ENCODE measurements at places on chromosomes 2 and 18.

DNA sequence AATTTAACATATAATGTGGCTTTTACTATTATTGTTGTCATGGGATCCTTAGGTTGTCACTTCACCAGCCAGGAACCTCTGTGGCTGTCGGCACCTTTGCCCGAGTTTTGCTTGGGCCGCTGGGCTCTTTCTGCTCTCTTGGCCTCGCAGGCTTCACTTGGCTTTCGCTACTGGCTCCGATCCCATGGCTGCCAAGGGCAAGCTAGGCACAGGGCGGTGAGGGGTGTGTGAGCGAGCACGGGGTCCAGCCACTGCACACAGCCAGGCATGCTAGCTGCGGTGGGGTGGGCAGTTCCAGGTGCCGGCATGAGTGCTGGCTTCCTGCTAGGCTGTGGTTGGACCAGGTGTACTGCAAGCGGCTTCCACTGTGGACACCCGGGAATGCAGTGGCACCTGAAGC, 23.4 kb upstream of the RAPGEF4 start:
- DNase-seq: no peak

GRCh38 chr18:46888965-46889364, 28.3 kb downstream of the PIAS2 start:
- DNase-seq: no peak

GRCh38 chr2:112722816-112723546, 2.2 kb downstream of the NT5DC4 start:
- DNase-seq: no peak

- no peak for DNase-seq
Measured at GRCh38 chr2:205717999-205718398, 35.7 kb downstream of the NRP2 start.

GRCh38 chr2:227817850-227818674, 4.4 kb downstream of the CCL20 start:
- peak; percentile 82 for DNase-seq

GRCh38 chr2:28332696-28333095, 60.0 kb upstream of the FOSL2 start:
- no peak for DNase-seq

GRCh38 chr2:60525899-60526298, 27.6 kb downstream of the BCL11A start:
- no peak for DNase-seq

DNA sequence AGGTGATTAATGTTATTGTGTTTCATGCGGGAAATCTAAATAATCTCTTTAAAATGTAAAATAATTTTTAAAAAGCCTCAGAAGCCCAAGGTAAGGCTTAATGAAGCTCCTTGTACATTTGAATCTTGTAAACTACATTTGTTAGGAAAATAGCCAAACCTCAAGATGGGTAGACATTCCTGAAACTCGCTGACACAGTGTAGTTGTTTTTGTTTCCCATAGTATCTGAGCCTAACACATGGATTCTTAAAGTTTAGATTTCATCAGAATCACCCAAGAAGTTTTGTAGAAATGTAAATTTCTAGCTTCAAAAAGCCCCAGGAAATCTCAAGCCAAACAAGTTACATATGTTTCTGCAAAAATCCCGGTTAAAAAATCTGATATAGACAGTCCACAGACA, 1221.1 kb upstream of the ACVR2A start:
- no peak for DNase-seq

GRCh38 chr2:139380051-139380450, 599.9 kb upstream of the NXPH2 start:
- no peak for DNase-seq

- DNase-seq: no peak
Measured at GRCh38 chr2:101766871-101767739, 69.6 kb downstream of the MAP4K4 start.

All from AML-193 (cell line).